ENCODE measurements at places on chromosomes 3 and 15.
A peak's percentile ranks its signal among the peaks of the same experiment; 100 is the strongest.

DNA sequence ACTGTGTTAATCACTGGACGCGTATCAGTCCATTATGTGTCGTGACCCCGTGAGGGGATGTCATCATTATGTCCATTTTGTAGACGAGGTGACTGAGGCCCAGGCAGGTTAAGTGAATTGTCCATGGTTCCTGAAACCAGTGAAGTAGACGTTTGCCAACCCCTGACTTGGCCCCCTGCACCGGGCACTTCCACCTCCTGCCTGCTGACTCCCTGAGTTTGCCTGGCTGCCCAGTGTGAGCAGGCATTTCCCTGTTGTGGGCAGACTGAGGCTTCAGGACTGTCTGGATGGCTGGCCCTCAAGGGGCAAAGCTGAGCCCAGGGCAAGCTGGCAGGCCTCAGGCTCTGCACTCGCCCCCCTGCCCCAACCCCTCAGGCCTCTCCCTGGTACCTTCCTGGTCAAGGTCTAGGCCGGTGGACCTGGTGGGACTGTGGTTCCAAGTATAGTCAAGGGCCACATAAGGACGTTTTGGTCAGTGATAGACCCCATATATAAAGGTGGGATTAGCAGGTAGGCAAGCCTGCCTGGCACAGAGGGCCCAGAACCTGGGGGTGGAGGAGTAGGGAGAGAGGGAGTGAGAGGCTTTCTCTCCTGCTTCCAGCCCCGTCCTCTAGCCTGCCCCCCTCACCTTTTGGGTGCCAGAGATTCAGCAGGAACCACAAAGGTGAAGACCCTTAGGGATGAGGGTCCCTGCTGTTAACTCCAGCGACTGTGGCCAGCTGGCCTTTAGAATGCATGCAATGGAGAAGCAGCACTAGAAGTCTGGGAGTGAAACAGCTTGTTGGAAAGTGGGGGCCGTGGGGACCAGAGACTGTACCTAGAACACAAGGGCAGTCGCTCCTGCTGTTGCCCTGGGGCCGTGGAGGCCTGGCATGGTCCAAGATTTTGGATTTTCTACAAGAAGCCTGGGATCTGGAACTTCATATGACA, 34.6 kb downstream of the FBLN2 start:
- no peak for DNase-seq

DNA sequence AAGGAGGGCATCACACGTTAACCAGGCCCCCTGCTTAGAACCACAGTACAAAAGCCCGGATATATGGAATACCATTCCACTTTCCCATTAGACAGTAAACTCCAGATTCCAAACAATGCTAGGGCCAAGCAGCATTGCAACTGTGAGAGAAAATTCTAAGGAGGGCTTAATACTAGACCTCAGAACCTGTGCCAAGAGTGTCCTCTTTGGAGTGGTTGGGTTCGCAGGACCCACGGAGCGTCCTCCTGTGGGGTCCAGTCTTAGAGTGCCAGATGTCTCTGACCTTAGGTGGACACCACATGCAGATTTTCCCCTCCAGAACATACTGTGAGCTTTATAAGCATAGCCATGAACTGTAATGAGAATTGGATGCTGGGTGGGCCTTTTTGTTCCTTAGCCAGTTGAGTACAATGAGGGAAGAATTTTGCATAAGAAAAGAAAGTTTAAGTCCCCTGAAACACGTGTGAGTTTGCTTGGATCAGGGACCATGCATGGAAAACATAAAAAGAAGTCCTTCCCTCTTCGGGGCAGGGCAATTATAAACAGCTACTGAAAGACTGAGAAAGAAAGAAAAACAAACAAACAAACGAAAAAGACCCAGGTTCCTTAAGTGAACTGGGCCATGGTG, 325.7 kb downstream of the NEK10 start:
- DNase-seq = no peak

DNA sequence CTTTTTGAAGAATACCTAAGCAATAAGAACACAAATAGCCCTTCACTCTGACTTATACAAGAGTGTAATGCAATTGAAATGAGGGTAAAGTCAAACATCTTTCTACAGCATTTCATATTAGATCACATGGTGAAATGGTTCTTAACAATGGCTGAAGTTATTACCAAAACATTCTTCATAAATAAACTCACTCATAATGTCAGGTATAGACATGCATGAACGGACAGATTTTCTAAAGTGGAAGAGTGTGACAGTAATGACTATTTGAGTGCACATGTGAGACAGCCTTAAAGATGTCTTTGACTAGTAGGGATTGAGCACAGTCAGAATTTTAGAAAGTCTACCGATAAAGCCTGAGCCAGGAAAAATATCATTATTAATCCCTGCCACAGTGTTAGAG, 471.0 kb downstream of the ZPLD1 start:
- DNase-seq = no peak

GRCh38 chr15:85746641-85747040, 48.1 kb downstream of the KLHL25 start:
- DNase-seq = no peak

DNA sequence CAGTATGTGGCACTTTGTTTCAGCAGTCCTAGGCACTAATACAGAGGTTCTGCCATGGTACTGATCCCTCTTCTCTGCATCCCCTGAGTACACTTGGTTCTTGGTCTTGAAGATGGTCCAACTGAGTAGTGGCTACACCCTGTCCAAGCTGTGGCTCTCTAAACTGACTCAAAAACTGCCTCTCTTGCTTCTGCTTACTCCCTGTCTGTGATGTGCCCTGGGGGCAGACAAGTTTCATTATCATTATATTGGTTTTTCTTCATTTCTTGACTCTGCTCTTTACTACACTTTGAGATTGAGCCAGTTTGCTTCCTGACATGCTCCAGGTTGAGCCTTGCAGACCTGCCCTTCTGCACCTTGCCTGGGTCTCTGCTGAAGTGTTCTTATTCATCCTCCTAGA, 18.9 kb upstream of the ST3GAL6 start:
- no peak for DNase-seq

DNA sequence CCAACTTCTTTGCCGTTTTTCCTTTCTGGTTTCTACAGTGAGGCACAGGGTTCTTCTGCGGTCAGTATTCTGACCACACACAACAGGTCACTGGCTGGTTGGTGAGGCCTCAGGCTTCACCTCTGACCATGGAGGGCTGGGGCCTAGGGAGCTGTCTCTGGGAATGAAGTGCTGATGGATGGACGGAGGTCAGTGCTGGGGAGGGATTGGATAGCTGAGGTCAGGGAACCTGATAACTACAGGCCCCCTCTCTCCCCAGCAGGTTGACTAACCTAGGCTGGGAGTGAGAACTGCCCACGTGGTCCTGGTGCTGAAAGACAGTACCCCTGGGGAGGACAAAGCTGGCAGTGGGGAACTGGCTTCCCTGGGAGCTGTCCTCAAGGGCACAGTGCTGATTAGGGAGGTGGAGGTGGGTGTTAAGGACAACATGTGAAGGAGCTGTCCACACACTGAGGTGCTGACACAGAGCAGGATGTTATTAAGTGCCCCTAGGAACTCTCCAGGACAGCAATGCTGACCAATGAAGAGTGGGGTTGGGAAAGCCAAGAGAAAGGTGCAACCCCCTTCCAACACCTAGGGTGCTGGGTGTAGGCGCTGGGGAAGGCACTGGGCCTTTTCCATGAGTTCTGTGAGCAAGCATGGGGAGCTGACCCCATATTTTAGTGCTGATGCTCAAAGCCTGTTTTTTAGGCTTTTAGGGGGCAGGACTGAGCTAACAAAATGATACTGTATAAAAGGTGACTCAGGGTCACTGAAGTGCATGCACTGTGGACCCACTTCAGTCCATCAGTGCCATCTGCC, 45.2 kb downstream of the ATP2B2 start:
- DNase-seq = peak; percentile 57

DNA sequence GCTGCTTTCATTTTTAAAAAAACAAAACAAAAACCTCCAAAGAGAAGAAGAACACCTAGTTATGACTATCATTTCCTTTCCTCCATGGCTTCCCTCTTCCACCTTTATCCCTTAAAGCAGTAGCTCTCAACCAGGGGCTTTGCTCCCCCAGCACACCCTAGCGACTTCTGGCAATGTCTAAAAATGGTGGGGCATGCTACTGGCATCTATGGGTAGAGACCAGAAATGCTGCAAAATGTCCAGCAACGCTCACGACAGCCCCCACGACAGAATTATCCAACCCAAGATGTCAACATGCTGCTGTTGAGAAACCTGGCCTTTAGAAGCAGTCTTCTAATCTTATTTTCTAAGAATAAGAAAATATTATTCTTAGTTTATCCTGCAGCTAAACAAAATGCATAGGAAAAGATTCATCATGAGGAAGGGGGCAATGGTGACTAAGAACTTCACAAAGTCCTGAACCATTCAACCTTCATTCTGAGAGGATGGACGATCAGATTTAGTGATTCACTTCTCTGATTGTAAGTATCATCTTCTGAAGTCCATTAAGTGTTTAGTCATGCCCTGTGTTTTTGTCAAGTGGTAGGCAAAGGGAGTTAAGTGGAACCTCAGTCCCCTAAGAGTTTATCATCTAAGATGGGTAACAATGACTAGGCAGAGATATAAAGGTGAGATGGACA, 81.7 kb downstream of the CCNL1 start:
- DNase-seq = no peak

Measured in CD4-positive, alpha-beta memory T cell (primary cell).